ENCODE measurements at places on chromosomes 2 and 18. TPM values are rescaled to one million over a fixed set of nuclear protein-coding genes. Genes with fewer than 3 reads are reported as not detected.
A peak's percentile ranks its signal among the peaks of the same experiment; 100 is the strongest.

Gene CYBRD1
- 14.9 TPM for total RNA-seq

GRCh38 chr2:72140621-72140960 lies 7.1 kb downstream of the CYP26B1 start:
- H3K36me3 ChIP-seq: no peaks in the 10 kb centered on the region
- DNase-seq: no peak
- peaks cover 48% of the 10 kb centered on the region for H3K27me3 ChIP-seq
- no peak overlapping the region for H3K27ac ChIP-seq
- H3K4me1 ChIP-seq: peaks cover 3% of the 10 kb centered on the region

Gene RFX8
- total RNA-seq: 1.0 TPM

- DNase-seq: no peak
- H3K27ac ChIP-seq: no peak overlapping the region
- no peak overlapping the region for H3K4me3 ChIP-seq
- H3K36me3 ChIP-seq: no peaks in the 10 kb centered on the region
- H3K4me1 ChIP-seq: no peaks in the 10 kb centered on the region
Measured at GRCh38 chr2:215002500-215002899, 135.9 kb downstream of the ABCA12 start.

DNA sequence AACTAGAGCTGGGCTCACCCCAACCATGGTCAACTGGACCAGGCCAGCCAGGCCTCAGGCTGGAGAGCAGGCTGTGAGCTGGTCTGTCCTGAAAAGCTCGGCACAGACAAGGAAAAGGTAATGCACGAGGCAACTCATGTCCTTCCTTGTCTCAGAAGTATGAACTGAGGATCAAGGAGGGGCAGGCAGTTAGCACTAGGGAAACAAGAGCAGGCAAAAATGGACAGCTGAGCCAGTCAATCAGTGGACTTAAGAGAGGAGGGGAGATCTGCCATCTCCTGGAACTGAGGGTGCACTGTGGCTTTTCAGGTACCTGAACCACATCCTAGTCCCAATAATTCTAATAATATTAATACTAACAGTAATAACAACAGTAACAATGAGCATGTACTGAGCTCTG lies 20.6 kb upstream of the WIPF1 start:
- DNase-seq: no peak
- H3K36me3 ChIP-seq: peaks cover 26% of the 10 kb centered on the region
- H3K27ac ChIP-seq: no peak overlapping the region
- peaks cover 9% of the 10 kb centered on the region for H3K4me1 ChIP-seq
- H3K4me3 ChIP-seq: no peak overlapping the region
- no peaks in the 10 kb centered on the region for H3K27me3 ChIP-seq

- H3K4me3 ChIP-seq: no peak overlapping the region
- H3K36me3 ChIP-seq: peaks cover 76% of the 10 kb centered on the region
- H3K27ac ChIP-seq: no peak overlapping the region
Measured at GRCh38 chr18:63407734-63408133, 14.5 kb downstream of the VPS4B start.

GRCh38 chr2:165469417-165469816 lies at the start of gene CSRNP3:
CSRNP3 (plus strand) TSS chr2:165469698; CDS start chr2:165595066, 125,368 bp downstream.
- H3K27me3 ChIP-seq: no peaks in the 10 kb centered on the region
- H3K4me1 ChIP-seq: no peaks in the 10 kb centered on the region
- no peaks in the 10 kb centered on the region for H3K36me3 ChIP-seq
- H3K4me3 ChIP-seq: no peak within 1 kb of the TSS
- no peak for DNase-seq
- no peak within 1 kb of the TSS for H3K27ac ChIP-seq

Gene SLC5A7
- total RNA-seq: 0.05 TPM

- no peak overlapping the region for H3K27ac ChIP-seq
- H3K4me3 ChIP-seq: no peak overlapping the region
- no peak for DNase-seq
- H3K36me3 ChIP-seq: no peaks in the 10 kb centered on the region
Measured at GRCh38 chr2:220503431-220503830, 876.0 kb downstream of the SLC4A3 start.

DNA sequence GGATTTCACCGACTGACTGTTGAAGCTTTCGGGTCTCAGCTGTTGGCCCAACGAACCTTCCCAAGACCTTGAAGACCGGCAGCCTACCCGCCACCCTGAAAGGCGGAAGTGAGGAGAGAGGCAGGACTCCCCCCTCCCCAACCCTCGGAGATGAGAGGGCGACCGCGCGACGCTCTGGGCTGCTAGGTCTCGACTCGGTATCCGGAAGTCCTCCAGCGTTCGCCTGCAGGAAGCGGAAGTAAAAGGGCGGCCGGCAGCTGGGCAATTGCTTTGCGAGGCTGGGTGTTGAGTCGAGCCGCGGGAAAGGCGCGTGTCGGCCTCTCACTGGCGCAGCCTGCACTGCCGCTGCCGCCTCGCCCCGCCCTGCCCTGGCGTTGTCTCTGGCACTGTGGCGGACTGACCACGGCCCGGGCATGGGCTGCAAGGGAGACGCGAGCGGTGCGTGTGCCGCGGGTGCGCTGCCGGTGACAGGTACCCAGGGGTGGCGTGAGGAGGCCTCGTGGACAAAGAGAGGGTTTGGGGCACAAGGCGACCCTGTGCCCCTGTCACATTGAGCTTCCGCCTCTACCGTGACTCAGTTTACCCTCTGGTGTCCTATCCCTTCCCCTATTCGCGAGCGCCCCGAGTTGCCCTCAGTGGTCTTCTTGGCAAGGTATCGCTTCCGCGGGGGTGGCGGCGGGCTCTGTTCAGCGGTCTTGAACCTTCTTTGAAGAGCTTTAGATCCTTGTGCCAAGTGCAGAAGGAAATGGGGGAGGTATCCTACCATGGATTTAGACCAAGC lies at the start of gene UGGT1:
UGGT1 (plus strand) TSS at position 256 of the 781 bp plus-strand sequence; CDS start at position 414, 158 bp downstream.
- peak; percentile 97 for DNase-seq
- peaks cover 10% of the 10 kb centered on the region for H3K36me3 ChIP-seq
- H3K27ac ChIP-seq: peak within 1 kb of the TSS; percentile 82
- H3K4me1 ChIP-seq: peaks cover 4% of the 10 kb centered on the region

GRCh38 chr2:171230176-171230575 lies 69.5 kb upstream of the TLK1 start:
- no peak for DNase-seq
- no peaks in the 10 kb centered on the region for H3K4me1 ChIP-seq
- no peaks in the 10 kb centered on the region for H3K36me3 ChIP-seq
- no peak overlapping the region for H3K4me3 ChIP-seq

GRCh38 chr2:134293719-134294537 lies 40.1 kb downstream of the MGAT5 start:
- H3K27me3 ChIP-seq: no peaks in the 10 kb centered on the region
- no peak overlapping the region for H3K4me3 ChIP-seq
- peaks cover 55% of the 10 kb centered on the region for H3K4me1 ChIP-seq

Gene PRLH
- total RNA-seq: not detected

- H3K36me3 ChIP-seq: no peaks in the 10 kb centered on the region
- no peaks in the 10 kb centered on the region for H3K27me3 ChIP-seq
- H3K4me1 ChIP-seq: no peaks in the 10 kb centered on the region
Measured at GRCh38 chr2:168317282-168317681, 69.9 kb upstream of the STK39 start.

Gene AMMECR1L
- 6.7 TPM for total RNA-seq

Gene MYL12B
- 479 TPM for total RNA-seq

- H3K27me3 ChIP-seq: no peaks in the 10 kb centered on the region
- no peak for DNase-seq
- H3K4me3 ChIP-seq: no peak overlapping the region
- no peaks in the 10 kb centered on the region for H3K4me1 ChIP-seq
- no peak overlapping the region for H3K27ac ChIP-seq
- no peaks in the 10 kb centered on the region for H3K36me3 ChIP-seq
Measured at GRCh38 chr2:137199751-137200150, 434.4 kb downstream of the THSD7B start.

Gene GPAT2
- total RNA-seq: 0.38 TPM

Gene PLEKHM3
- total RNA-seq: 8.8 TPM

Gene CNRIP1
- total RNA-seq: 3.8 TPM

Gene DAPL1
- total RNA-seq: 2.9 TPM
